Amygdala (tissue), 56 donors: ENCODE measurements at places on chromosomes 3 and 15.
A peak's percentile ranks its signal among the peaks of the same experiment; 100 is the strongest.

DNA sequence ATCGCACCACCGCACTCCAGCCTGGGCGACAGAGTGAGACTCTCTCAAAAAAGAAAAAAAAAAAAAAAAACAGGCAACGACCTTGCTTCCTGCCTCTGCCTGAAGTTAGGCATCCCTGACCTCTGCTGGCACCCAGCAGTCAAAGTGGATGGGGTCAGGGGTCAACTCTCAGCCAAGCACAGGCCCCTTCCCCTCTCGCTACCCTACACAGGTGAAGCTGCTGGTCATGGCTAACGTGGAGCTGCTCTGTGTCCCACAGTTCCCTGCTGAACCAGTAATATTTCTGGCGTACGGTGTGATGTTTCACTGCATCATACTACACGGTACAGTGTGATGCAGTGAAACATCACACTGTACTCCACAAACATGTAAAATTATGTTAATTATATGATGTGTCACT lies 13.9 kb upstream of the FRG2C start:
- no peak for DNase-seq

- DNase-seq: no peak
Measured at GRCh38 chr3:119184111-119184510, 10.7 kb downstream of the UPK1B start.

GRCh38 chr3:171329746-171330145 lies 130.5 kb downstream of the TNIK start:
- DNase-seq: no peak

DNA sequence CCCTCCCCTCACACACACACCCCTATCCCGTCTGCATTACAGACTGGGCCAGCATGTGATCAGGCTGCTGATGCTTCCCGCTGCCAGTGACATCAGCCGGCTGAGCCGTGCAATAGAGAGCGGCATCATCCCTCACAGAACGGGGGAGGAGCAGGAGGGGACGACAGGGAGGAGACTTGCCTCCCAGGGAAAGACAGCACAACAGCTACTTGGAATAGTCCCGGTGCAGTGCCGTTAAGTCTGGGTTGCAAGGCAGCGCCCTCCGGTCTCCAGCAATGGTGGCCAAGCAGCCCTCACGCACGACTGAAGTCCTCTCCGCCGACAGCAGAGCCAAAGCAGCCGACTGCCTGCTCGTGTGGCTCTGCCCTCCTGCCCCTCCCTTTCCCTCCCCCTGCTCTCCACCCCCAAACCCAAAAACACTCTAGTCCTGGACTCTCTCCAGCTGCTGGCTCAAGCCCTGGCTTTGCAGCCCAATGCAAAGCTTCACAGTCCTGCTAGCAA lies 31.5 kb upstream of the RPS17 start:
- peak; percentile 75 for DNase-seq

DNA sequence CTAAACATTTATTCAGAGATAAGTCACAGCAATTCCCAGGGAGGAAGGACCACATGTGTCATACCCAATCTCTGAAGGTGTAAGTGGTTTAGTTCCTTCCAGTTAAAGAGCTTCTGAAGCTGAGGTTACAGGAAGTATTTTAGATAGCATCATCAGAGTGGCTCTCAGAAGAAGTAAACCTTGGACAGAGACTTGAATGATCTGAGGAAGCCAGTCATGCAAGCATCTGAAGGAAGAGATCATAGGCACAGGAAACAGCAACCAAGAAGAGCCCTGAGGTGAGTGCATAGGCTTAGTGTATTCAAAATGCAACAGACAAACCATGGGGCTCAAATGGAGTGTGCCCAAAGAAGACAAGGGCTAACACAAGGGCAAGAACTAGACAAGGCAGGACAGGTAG lies 210.3 kb downstream of the ULK4 start:
- no peak for DNase-seq

DNA sequence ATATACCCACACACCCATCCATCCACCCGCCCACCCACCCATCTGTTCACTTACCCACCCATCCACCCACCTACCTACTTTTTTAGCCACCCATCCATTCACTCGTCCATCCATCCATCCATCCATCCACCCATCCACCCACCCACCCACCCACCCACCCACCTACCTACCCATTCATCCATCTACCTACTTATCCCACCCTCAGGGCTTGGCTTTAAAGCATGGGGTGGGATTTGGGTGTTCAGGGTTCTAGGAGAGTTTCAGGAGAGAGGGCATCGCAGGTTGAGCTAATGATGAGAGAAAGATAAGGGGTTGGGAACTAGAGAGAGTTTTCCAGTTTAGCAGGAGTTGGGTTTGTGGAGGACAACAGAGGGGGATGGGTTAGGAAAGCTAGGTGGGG lies 9.7 kb downstream of the FBLN2 start:
- no peak for DNase-seq

GRCh38 chr3:34207002-34207401 lies 408.6 kb downstream of the PDCD6IP start:
- DNase-seq: no peak

- DNase-seq: peak; percentile 47
Measured at GRCh38 chr15:65916664-65917406, 47.5 kb downstream of the RAB11A start.

DNA sequence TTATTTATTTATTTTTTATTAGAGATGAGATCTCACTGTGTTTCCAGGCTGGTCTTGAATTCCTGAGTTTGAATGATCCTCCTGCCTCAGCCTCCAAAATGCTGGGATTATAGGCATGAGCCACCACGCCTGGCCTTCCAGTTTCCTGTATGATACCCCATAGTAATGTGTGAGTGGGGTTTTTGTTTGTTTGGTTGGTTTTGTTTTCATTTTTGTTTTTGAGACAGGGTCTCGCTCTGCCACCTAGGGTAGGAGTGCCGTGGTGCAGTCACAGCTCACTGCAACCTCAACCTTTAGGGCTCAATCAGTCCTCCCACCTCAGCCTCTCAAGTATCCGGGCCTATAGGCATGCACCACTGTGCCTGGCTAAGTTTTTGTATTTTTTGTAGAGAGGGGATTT lies 30.9 kb downstream of the GOLM2 start:
- DNase-seq: no peak

DNA sequence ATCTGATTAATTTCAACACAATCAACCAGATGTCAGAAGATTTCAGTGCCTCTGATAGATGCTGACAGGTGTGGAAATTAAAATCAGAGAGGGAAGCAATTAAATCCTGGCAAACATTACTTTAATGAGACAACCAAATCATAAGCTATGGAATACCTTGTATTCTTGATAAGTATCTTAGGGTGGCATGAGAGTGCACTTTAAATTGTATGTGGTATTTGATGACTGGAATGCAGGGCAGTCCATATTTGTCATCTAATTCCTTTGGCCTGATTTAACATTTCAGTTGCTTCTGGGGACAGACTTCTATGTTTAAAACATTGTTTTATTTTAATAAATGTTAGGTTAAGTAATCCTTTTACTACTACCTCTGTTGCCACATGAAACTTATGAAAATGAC lies 184.1 kb downstream of the LPP start:
- no peak for DNase-seq

- DNase-seq: no peak
Measured at GRCh38 chr15:34182942-34183341, 27.0 kb downstream of the KATNBL1 start.

DNA sequence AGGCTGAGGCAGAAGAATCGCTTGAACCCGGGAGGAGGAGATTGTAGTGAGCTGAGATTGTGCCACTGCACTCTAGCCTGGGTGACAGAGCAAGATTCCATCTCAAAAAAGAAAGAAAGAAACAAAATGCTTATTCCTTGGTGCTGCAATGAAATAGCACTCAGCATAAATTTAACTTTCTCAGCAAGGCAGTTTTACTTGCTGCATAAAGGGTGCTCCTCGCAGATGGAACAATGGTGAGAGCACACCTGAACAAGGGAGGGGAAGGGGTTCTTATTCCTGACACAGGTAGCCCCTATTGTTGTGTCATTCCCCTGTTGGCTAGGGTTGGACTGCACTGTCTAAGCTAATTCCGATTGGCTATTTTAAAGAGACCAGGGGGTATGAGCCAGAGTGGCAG lies 17.1 kb downstream of the PAK2 start:
- DNase-seq: no peak

DNA sequence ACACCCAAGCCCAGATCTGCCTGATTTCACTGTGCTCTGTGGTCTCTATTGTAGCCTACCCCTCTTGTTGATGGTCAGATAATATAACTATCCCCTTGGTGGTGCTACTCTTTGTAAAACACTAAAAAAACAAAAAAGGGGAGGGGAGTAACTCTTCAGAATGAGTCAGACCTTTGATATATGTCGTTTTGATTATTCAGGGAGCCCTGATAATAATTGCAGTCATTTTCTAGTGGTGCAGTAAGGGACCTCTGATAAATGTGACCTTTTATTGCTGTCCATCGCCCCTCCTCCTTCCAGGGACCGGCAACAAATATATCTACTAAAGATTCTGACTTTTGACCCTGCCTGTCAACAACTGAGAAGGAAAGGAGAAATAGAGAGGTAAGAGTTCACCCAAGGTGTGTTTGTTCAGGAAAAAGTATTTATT lies 45.1 kb upstream of the MAGI1 start:
- DNase-seq: no peak

- DNase-seq: no peak
Measured at GRCh38 chr15:89820666-89821611, 6.3 kb upstream of the ANPEP start.

DNA sequence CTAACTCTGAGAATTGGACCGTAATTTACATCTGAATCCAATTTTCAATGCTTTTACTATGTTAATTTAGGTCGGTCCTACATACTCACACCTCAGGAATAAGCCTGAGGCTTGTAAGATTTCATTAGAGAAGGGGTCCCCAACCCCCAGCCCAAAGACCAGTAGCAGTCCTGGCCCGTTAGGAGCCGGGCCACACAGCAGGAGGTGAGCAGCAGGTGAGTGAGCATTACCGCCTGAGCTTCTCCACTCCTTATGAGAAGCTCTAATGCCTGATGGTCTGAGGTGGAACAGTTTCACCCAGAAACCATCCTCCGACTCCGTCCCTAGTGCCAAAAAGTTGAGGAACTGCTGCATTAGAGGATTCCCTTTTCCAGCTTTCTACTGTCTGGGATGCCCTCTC lies 757.3 kb downstream of the SI start:
- no peak for DNase-seq

- DNase-seq: no peak
Measured at GRCh38 chr3:39892068-39892467, 82.7 kb downstream of the MYRIP start.

DNA sequence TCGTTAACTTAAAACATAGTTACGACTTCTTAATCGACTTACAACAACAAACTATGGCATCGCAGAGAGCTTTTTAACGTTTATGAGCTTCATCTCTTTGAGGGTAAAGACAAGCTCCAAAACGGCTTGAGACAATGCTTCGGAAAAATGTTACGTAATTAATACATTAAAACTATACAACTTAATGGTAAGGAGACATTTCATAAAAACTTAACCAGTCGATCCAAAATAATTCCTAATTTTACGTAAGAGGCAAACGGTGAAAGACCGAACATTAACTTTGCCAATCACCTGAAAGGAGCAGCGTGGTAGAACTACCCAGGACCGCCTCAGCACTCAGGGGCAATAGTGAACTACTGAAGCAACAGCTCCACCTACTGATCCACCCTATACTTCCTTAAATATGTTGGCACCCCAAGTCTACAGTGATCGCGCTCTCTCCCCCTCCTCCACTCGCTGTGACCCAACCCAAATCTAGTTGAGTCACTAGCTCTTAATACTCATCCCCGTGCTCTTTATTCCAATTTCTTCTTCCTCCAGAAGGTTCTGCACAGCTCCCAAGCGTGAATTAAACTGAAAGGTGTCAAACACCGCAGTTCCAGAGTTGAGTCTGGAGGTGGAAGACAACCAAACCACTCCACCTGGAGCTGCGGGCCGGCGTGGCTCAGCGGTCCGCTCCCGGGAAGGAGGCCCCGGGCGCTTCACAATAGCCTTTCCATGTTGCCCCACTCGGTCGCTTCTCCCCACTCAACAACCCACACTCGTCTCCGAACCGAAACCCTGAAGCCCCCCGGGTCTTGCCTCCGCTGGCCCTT lies 901 bp downstream of the NAA50 start:
- peak; percentile 43 for DNase-seq

GRCh38 chr3:186901135-186901734 lies 29.1 kb upstream of the ST6GAL1 start:
- no peak for DNase-seq

- DNase-seq: no peak
Measured at GRCh38 chr15:25671132-25671531, 192.0 kb downstream of the ATP10A start.

GRCh38 chr3:40185029-40185695 lies 124.3 kb upstream of the EIF1B start:
- DNase-seq: no peak

- no peak for DNase-seq
Measured at GRCh38 chr3:62600033-62600432, 226.7 kb upstream of the FEZF2 start.

DNA sequence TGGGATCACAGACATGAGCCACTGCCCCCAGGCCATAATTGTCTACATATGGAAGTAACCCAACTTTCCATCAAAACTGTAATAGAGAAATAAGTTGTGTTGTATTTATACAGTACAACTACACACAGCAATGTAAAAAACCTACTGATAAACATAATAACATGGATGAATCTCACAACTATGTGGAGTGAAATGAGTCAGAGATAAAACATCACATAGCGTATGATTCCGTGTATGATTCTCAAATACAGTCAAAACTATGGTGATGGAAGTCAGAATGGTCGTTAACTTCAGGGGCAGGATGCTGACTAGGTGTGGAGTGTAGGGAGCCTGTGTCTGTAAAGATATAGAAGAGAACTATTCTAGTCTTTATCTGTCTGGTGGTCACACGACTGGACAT lies 332.7 kb upstream of the SLCO3A1 start:
- no peak for DNase-seq

GRCh38 chr3:149655826-149656574 lies 1.8 kb downstream of the WWTR1 start:
- no peak for DNase-seq

DNA sequence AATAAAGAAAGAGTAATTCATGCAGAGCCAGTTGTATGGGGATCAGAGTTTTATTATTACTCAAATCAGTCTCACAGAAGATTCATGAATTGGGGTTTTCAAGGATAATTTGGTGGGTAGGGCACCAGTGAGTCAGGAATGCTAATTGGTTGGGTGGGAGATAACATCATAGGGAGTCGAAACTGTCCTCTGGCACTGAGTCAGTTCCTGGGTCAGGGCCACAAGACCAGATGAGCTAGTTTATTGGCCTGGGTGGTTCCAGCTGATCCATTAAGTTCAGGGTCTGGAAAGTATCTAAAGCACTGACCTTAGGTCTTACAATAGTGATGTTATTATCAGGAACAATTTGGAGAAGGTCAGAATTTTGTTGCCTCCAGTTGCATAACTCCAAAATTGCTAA lies 998.6 kb upstream of the EPHA6 start:
- DNase-seq: no peak

GRCh38 chr3:120550546-120550945 lies 45.6 kb upstream of the NDUFB4 start:
- no peak for DNase-seq
